ENCODE measurements at places on chromosomes 3 and 15.

GRCh38 chr15:62769604-62770003, 272.9 kb upstream of the TPM1 start:
- no peak for DNase-seq

DNA sequence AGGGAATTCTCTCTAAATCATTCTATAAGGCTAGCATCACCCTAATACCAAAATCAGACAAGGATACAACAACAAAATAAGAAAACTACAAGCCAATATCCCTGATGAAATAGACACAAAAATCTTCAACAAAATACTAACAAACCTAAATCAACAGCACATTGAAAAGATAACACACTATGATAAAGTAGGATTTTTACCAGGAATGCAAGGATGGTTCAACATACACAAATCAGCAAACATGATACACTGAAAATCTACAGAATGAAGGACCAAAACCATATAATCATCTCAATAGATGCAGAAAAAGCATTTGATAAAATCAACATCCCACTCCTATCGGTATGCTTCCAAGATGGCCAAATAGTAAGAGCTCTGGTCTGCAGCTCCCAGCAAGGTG, 39.5 kb downstream of the ALDH1A2 start:
- no peak for DNase-seq

DNA sequence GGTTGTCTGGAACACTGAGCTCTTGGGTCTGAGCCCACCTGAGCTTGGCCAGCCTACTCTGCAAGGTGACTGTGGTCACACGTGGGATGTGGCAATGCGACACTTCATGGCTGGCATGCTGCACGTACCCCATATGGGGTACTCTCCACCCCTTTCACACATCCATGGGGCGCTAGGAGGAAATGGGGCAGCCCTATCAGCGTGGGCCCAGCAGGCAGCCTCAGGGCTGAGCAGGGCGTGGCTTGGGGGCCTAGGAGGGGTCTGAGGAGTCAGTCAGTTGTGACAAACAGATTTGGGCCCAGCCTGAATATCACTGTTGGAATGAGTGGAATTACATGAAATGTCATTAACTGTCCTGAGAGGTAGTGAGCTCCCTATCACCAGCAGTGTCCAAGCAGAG, 82.3 kb upstream of the LINGO1 start:
- DNase-seq, result no peak

DNA sequence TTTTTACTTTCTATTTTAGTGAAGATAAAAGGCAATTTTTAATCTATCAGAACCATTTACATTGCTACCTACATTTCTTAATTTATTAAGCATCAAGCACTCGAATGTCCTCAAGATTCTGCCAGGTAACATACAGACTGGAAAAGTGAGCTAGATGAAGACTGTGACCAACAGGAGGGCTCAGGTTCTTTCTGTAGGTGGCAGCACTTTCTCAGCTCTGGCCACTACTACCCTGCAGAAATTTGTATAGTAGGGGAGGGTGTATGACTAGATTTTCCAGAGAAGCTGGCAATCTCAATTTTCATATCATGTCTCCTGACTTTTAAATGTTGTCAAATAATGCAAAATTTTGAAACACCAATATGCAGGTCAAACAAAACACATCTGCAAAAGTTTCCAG, 165.0 kb upstream of the SUCLG2 start:
- no peak for DNase-seq

DNA sequence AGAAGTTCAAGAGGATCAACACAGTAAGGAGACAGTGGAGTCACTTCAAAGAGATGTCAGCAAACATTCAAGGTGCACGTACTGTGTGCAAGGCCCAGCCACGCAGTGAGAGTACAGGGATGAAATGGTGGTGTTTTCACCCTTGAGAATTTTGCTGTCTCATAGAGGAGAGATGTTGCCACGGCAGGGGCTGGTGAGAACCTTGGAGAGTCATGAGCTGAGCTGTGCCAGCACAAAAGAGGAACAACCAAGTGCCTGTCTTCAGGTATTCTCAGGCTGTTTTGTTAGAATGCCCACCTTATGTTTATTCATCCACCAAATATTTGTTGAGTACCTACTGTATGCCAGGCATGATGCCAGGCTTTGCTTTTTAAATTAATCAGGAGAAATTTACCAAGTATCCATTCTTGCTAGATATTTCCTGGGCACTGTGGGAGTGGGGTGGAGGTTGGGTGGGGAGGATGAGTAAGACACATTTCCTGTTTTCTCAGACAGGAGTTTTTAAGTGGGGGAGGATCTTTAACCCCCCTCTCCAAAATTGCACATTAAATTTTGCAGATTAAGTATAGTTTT, 72.6 kb downstream of the SLC6A11 start:
- DNase-seq, result no peak

- DNase-seq, result no peak
Measured at GRCh38 chr15:62647202-62647842, 395.2 kb upstream of the TPM1 start.

DNA sequence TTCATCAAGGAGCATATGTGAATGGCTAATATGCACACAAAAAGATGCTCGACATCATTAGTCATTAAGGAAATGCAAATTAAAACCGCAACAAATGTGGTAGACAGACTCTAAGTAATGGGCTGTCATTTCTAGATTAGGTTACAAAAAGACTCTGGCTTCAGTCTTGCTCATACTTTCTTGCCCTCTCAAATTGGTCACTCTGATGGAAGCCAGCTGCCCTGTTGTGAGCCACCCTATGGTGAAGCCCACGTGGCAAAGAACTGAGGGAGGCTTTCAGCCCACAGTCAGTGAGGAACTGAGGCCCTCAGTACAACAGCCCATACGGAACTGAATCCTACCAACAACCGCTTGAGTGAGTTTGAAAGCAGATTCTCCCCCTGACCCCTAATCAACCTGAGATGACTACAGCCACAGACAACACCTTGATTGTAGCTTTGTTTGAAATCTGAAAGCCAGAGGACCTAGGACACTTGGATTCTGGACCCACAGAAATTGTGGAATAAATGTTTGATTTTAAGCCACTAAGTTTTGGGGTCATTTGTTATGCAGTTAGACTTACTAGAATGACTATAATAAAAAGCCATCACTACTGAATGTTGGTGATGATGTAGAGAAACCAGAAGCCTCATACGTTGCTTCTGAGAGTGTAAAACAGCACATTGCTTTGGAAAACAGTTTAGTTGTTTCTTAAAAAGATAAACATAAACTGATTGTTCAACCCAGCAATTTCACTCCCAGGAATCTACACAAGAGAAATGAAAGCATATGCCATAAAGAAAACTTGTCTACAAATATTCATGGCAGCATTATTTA, 45.7 kb downstream of the EHHADH start:
- no peak for DNase-seq

GRCh38 chr3:105728771-105729312, 140.0 kb downstream of the CBLB start:
- DNase-seq, result no peak

DNA sequence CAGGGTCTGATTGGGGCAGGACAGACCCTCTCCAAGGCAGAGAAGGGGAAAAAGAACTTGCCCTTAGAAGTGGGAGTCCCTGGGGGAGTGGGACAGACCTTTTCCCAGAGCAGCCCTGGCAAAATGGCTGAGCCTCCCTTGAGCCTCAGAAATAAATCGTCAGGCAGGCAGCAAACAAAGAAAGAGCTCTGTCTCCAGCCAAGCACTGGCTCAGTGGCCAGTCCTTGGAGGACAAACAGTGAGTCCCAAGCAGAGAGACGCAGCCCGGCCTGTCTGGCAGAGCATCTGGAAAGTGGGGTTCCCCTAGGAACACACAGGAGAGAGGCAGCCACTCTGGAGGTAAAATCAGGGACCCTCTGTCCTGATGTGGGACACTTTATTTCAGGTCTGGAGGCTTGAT, 1.8 kb downstream of the SLC6A1 start:
- no peak for DNase-seq

GRCh38 chr3:18766974-18767373, 341.8 kb upstream of the SATB1 start:
- DNase-seq, result no peak

DNA sequence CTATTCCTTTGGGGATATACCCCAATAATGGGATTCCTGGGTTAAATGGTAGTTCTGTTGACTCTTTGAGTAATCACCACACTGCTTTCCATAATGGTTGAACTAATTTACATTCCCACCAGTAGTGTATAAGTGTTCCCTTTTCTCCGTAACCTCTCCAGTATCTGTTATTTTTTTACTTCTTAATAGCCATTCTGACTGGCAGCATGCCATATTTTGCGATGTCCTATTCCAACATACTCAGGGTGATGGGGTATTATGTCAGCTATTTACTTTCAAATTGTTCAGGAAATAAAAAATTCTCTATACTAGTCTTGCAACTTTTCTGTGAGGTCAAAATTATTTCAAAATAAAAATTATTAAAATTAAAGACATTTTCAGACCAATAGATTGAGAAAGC, 9.1 kb upstream of the PARP14 start:
- no peak for DNase-seq

GRCh38 chr15:75578948-75579920, at the start of gene PTPN9:
Gene PTPN9, minus strand, starts transcription at chr15:75579315. Its CDS starts 539 bp downstream, at chr15:75578776.
- peak; percentile 40 for DNase-seq

DNA sequence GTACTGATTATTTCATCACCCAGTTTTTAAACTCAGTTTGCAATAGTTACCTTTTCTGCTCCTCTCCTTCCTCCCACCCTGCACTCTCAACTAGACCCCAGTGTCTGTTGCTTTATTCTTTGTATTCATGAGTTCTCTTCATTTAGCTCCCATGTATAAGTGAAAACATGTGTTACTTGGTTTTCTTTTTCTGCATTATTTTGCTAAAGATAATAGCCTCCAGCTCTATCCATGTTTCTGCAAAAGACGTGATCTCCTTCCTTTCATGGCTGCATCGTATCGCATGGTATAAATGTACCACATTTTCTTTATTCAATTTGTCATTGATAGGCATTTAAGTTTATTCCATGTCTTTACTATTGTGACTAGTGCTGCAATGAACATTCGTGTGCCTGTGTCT, 79.0 kb downstream of the NAALADL2 start:
- no peak for DNase-seq

- no peak for DNase-seq
Measured at GRCh38 chr15:26893351-26894065, 26.6 kb downstream of the GABRA5 start.

DNA sequence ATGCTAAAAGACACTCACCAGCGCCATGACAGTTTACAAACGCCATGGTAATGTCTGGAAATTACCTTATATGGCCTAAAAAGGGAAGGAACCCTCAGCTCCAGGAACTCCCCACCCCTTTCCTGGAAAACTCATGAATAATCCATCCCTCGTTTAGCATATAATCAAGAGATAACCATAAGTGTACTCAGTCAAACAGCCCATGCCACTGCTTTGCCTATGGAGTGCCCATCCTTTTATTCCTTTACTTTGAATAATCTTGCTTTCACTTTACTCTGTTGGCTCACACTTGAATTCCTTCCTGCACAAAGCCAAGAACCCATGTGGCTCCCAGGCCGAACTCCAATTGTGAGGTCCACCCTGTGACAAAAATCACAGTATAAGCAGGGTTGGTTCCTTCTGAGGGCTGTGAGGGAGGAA, 19.1 kb upstream of the FSTL1 start:
- no peak for DNase-seq

- no peak for DNase-seq
Measured at GRCh38 chr3:14785207-14786155, 33.3 kb upstream of the FGD5 start.

- no peak for DNase-seq
Measured at GRCh38 chr3:184299488-184300377, 692 bp downstream of the PSMD2 start.

- DNase-seq, result no peak
Measured at GRCh38 chr15:39591141-39591895, 10.4 kb downstream of the THBS1 start.

DNA sequence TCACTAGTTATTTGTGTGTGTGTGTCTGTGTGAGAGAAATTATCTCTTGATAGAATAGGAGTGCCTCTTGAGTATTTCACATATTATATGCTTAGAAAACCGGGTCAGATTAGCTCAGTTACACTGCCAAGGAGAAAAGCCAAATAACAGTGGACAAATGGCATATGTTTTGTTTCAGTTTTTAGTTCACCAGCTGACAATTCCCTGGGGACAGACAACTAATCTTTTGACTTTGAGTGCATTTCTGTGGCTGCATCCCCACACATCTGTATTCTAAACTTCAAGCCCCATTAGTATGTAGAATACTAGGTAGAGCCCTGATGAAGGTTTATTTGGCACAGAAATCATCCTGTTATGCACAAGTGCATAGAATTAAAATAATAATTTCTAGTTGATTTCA, 227.7 kb upstream of the CNTN3 start:
- DNase-seq, result no peak

GRCh38 chr15:64144565-64145281, 6.8 kb upstream of the SNX22 start:
- no peak for DNase-seq

- DNase-seq, result no peak
Measured at GRCh38 chr3:71144525-71145253, 438.8 kb downstream of the FOXP1 start.

- no peak for DNase-seq
Measured at GRCh38 chr3:19155375-19155774, 7.1 kb downstream of the KCNH8 start.

DNA sequence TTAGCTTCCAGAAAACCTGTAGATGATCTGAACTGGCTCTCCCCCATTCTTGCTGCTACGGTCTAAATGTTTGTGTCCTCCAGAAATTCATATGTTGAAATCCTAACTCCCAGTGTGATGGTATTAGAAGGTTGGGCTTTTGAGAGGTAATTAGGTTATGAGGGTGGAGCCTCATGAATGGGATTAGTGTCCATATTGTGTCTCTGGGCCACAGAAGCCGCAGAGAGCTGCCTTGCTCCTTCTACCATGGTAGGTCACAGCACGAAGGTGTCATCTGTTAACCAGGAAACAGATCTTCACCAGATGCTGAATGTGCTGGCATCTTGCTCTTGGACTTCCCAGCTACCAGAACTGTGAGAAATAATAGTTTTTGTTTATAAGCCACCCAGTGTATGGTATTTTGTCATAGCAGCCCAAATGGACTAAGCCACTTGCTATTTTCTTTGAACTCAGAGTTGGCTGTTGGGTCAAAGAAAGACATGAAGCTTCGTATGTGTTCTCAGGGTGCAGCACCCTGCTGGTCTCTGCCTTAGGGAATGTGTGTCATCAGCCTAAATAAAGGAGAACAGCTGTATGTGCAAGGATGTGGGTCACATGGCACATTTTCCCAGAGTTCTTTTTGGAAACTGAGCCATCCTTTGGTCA, 317.5 kb upstream of the SLCO3A1 start:
- DNase-seq, result no peak

GRCh38 chr15:99993681-99994131, 260.5 kb upstream of the LYSMD4 start:
- DNase-seq, result no peak

GRCh38 chr15:66848686-66849392, 146.8 kb downstream of the SMAD6 start:
- no peak for DNase-seq

- DNase-seq, result no peak
Measured at GRCh38 chr15:73293773-73294172, 75.0 kb downstream of the HCN4 start.

DNA sequence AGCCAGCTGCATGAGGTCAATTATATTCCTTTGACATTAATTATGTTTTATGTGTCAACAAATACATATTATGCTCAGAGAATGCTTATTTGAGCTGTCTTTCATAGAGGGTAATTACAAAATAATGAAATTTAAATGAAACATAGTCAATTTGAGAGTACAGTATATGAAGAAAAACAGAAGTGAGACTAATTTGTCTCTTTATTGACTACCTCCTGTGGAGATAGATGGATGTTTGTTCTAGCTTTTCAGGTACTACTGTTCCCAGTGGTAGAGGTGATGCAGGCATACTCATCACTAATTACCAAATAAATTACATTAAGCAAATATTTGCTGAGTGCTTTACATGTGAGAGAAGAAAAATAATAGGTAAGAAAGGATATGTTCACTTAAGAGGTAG, 1129.6 kb downstream of the OTOL1 start:
- DNase-seq, result no peak

All from stimulated activated naive CD4-positive, alpha-beta T cell (primary cell).